Right hindlimb (tissue), 1 donor: ENCODE measurements at places on chromosomes 4 and X.

DNA sequence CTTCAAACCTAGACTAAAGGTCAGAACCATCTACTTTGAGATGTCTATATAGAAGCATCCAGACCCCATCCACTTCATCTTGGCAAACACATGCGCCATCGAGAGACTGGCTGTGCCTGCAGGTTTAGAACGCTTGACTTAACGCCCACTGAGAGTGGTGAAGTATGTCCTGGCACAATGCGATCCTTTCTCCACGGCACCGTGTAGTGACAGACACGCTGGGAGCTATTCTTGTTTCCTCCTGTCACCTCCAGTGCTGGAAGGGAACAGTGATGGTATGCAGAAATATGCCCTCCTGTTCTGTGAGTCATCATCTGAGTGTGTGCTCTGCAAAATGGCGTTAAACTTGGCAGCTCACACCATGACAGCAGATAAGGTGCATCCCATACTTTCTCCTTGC is 330.2 kb downstream of the NLGN4X start:
- DNase-seq: no peak

DNA sequence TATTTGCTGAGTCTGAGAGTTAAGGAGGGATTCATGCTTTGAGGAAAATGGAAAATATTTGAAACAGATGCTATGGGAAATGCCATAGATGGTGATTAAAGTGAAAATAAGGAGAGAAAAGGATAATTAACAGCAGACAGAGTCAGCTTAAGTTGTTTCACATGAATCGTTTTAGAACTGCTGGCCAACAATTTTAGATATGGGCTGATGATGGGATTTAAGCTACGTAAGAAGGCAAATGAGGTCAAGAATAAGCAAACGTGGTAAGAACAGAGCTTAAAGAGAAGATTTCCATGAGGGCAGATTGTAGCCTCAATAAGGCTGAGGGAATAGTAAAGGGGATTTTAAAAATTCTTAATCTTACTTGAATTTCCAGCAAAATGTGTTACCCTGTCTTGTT is 77.9 kb downstream of the MFAP3L start:
- no peak for DNase-seq

DNA sequence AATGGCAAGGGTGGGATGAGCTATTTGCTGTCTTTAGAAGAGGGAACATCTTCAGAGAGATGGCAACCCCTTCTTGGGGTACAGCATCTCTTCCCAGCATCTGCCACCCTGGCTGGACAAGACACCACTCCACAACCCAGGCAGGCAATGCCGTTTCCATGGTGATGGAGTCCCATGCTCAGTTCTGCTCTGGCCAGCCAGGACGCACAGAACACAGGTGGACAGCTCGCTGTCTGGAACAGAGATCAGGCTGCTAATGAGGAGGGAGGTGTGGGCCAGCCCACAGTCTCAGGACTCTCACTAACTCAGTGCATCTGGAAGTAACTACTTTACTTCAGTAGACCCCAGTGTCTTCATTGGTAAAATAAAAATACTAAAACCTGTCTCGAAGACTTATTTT is 321.0 kb upstream of the CPEB2 start:
- no peak for DNase-seq

- no peak for DNase-seq
Measured at GRCh38 chr4:20393486-20394100, 141.9 kb downstream of the SLIT2 start.

GRCh38 chrX:122866532-122866931 is 317.5 kb upstream of the GRIA3 start:
- no peak for DNase-seq

GRCh38 chrX:104902070-104902469 is 318.4 kb downstream of the TEX13A start:
- DNase-seq: no peak

GRCh38 chr4:2125831-2126230 is 66.7 kb downstream of the NAT8L start:
- no peak for DNase-seq

DNA sequence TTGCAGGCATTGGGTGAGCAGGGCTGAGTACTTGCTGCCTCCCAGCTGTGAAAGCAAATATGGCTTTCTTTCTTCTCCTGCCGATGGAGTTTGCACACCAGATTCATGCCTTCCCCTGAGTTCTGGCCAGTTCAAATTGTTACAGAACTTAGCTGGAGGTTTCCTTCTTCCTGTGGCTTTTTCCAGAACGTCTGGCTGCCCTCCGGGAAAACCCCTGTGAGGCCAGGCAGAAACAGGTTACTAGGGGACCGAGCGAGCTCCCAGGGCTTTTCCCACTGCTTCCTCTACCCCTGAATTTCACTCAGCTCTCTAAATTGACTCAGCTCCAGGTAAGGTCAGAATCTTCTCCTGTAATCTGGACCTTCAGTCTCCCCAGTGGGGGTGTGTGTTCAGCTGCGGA is 482.4 kb downstream of the C4orf33 start:
- no peak for DNase-seq

- no peak for DNase-seq
Measured at GRCh38 chr4:3341760-3342159, 48.9 kb downstream of the RGS12 start.

GRCh38 chr4:14532436-14532835 is 469.8 kb upstream of the CPEB2 start:
- DNase-seq: no peak

- DNase-seq: no peak
Measured at GRCh38 chr4:110135076-110135475, 63.3 kb downstream of the ELOVL6 start.

- DNase-seq: no peak
Measured at GRCh38 chrX:925652-926061, 286.8 kb downstream of the CRLF2 start.

- no peak for DNase-seq
Measured at GRCh38 chr4:149113804-149114430, 671.7 kb upstream of the NR3C2 start.

DNA sequence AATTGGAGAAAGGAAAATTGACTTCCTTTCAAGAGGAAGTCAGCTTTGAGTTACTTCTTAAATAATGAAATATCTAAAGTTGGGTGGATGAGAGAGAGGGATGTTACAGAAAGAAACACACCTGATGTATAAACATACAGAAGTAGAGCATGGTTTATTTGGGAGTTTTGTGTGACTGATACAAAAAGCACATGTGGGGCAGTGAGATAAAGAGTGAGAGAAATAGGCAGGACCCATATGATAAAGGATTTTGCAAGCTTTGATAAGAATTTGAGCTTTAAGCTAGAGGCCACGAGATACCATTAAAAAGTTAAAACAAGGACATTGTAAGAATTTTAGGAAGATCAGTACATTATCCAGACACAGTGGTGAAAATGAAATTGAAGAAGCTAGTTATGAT is 263.3 kb upstream of the GPRIN3 start:
- DNase-seq: no peak

GRCh38 chr4:55574252-55574651 is 17.8 kb downstream of the PDCL2 start:
- DNase-seq: no peak

- DNase-seq: no peak
Measured at GRCh38 chr4:154349829-154350228, 141.8 kb downstream of the DCHS2 start.

GRCh38 chr4:53015681-53016080 is 153.6 kb downstream of the RASL11B start:
- DNase-seq: peak; percentile 64

GRCh38 chr4:62523256-62523655 is 1323.1 kb downstream of the ADGRL3 start:
- DNase-seq: no peak

DNA sequence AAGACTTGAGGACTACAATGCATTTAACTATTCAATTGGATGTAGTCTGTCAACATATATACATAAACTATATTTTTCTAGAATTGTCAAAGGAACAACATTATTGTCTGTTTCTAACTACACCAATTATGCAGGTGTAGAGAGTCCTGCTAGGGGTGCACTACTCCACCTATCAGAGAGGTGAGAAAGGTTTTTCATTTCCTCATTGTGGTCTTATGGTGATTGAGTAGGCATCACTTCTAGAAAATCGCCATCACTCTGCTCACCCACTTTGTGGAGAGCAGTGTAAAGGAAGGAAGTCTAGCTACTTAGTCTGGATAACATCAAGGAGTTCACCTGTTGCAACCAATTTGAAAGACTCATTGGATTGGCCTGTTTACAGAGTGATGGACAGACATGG is 4.4 kb upstream of the ADH1C start:
- no peak for DNase-seq

DNA sequence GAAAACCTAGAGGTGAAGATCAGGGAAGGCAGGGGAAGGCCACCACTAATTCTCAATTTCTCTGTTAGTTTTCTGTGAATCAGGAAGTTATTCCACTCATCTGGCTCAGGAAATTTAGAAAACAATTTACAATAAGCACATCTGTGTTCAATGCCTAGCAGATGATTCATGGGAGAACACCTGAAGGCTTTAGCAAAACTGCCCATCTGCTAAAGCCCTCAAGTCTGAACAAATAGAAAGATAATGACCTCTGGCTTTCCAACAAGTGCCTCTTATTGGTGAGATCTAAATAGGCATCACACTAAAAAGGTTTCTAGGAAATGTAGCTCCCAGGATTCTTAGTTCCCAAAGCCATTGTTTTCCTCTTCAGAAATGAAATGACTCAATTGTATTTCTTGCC is 122.1 kb upstream of the GNPDA2 start:
- no peak for DNase-seq

DNA sequence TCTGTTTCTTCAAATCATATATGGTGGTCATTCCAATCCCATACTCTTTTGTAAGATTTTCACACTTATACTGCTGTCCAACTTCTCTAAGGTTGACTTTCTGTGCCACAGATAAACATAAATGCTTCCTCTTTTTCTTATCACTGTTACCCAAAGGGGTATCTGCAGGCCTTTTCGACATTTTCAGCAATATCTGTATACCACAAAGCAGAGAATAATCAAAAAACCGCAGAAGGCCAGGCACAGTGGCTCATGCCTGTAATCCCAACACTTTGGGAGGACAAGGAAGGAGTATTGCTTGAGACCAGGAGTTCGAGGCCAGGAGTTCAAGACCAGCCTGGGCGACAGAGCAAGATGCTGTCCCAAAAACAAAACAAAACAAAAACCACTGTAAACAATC is 3.1 kb upstream of the RFC1 start:
- no peak for DNase-seq

GRCh38 chrX:156001667-156002021 is 4.1 kb downstream of the IL9R start:
- DNase-seq: no peak

GRCh38 chr4:47468706-47469365 is 5.3 kb upstream of the COMMD8 start:
- DNase-seq: no peak

- no peak for DNase-seq
Measured at GRCh38 chrX:2374086-2374485, 126.7 kb downstream of the DHRSX start.

DNA sequence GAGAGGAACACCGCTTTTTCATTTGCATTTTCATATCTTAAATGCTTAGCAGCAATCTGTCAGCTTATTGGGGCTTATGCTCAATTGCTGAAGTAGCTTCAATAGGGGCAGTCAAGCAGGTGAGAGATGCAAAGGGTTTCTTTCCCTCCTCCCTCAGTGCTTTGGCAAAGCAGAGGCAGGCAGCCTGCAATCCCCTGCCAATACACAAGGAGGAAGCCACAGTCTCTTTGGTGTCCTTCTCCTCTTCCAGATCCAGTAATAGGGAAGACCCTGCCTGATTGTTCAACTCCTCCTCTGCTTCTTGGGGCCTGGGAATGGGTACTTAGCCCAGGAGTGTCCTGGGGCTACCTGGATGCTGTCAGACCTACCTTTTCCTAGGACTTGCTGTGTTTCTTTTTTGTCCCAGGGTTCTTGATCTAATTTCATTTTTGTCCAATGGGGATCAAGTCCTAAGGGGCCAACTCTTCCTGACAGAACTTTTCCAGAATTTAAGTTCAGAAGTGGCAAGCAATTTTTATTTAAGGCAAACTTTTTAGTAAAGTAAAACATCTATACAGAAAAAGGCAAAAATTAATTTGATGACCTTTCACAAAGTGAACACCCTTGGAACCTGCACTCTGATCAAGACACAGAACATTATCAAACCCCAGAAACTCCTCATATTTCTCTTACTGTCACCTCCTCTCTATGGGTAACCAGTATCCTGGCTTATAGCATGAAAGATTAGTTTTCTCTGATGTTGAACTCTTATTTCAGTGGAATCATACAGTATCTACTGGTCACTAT is 260.3 kb downstream of the PPP3CA start:
- no peak for DNase-seq

- DNase-seq: no peak
Measured at GRCh38 chrX:109709129-109709631, 23.9 kb downstream of the ACSL4 start.

DNA sequence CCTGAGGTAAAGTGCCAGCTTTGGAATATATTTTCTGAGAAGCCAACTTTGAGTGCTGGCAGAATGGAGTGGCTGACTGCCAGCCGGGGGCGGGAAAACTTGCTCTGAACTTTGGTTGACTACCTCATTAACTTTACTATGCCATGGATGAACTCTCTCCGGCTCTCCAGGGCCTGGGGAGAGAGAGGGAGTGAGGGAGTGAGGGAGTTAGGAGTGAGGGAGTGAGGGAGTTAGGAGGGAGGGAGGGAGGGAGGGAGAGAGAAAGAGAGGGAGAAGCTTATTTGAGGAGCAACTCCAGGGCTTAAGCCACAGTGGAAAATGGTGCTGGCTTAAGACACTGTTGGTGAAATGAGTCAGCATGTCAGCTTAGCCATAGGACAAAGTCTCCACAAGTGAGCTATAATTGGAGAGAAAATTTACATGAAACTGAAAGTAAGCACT is 280.9 kb upstream of the RPS6KA3 start:
- DNase-seq: peak; percentile 49

DNA sequence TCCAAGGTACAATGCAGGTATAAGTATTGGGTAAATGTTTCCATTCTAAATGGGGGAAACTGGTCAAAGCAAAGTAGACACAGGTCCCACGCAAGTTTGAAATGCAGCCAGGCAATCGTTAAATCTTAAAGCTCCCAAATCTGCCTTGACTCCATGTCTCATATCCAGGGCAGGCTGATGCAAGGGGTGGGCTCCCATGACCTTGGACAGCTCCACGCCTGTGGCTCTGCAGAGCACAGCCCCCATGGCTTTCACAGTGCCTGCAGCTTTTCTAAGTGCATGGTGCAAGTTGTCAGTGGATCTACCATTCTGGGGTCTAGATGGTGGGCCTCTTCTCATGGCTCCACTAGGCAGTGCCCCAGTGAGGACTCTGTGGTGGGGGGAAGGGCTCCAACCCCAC is 436.4 kb downstream of the DMD start:
- no peak for DNase-seq

DNA sequence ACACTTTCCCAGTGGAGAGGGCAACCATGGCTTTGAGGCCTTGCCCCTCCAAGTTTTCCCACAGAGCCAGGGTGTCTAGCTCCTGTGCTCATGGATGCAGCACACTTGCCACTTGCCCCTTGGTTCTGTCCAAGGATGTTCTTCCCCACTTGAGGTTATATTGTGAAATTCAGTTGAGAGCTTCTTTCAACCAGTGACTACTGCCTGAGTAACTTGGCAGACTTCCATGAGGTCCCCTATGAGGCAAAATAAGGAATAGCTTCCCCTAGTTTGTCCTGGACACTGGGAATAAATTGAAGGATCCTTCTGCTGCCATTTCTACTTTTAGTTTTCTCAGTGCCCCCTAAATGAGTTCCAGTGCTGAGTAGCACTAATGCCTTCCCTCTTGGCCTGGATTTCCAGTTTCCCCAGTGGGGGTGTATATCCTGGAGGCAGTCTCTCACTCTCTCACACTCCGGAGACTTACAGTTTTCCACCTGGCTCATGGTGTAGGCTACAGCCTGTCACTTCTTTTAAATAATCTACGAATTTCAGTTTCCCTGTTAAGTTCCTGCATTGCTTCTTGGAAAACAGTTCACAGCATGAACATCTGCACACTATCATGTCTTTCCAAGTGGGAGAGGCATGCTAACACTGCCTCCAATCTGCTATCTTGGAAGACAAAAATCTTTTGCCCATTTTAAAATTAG is 36.4 kb upstream of the ADH4 start:
- DNase-seq: peak; percentile 59
